AG04449 (cell line): ENCODE measurements at places on chromosomes 2 and 18.
A peak's percentile ranks its signal among the peaks of the same experiment; 100 is the strongest.

DNA sequence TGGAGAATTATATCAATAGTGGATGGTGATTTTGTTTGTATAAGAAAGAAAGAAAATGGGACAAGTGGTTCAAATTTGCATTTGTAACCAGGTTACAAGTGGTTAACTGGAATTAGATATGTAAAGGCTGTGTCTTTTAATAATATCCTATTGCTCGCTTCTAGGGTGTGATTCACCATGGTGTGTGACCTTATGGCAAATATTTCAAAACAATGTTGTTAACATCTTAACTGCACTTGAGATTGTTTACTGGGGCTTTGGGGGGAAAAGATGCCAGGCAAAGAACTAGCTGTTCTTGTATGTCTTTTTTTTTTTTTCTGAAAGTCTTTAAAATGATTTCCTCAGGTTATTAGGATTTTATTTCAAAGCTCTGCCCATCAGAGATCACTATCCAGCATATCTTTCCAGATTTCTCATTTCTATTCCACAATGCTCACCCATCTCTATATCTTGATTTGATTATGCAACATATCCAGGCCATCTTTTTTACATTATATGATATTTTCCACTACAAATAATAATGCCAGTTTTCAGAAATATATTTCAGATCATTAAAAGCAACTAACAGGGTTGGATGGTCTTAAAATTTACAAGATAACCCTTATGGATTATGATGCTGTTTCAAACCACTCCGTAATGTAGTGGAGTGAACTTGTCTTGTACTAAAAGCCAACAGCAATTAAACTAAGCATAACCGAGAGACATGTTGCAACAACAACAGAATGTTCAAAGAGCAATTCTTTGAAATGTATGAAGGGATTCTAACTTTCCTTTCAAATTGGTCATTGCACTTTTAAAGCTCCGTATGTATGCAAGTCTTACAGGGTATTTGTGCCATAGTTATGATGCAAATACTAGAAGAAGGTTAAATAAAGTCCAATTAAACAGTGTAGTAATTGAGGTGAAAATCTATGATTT, 341.5 kb upstream of the ETAA1 start:
- DNase-seq: no peak

- DNase-seq: no peak
Measured at GRCh38 chr18:59686260-59686659, 11.0 kb downstream of the CCBE1 start.

DNA sequence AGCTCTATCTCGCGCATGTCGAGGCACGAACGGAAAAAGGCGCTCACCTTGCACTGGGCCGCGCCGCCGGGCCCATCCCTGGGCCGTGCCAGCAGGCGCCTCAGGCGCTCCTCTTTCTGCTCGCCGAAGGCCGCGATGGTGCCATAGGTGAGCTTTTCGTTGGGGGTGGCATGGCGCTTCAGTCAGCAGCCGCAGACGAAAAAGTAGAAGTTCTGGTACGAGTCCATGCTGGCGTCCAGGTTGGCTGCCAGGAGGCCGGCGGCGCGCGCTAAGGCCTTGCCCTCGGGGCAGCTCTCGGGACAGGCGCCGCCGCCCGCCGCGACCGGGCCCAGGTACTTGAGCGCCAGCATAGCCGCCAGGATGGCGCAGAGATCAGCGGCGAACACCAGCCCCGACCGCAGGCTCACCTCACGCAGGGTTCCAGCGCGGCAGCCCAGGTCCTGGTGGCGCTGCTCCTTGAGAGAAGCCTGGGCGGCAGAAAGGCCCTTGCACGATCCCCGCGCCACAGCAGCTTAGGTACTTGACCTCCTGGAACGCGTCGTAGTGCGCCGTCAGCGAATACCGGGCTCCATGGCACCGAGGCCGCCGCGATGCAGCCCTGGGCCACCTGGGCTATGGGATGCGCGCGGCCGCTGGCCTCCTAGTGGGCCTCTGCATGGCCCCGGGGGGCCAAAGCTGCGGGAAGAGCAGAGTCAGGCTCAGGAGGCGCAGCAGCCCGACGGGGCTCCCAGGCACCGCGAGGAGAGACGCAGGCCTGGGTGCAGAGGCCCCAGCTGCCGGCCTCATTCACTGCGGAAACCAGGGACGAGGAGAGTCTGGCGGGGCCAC, 12.8 kb downstream of the ALPG start:
- no peak for DNase-seq

- no peak for DNase-seq
Measured at GRCh38 chr2:150484006-150484405, 3.5 kb downstream of the RND3 start.

DNA sequence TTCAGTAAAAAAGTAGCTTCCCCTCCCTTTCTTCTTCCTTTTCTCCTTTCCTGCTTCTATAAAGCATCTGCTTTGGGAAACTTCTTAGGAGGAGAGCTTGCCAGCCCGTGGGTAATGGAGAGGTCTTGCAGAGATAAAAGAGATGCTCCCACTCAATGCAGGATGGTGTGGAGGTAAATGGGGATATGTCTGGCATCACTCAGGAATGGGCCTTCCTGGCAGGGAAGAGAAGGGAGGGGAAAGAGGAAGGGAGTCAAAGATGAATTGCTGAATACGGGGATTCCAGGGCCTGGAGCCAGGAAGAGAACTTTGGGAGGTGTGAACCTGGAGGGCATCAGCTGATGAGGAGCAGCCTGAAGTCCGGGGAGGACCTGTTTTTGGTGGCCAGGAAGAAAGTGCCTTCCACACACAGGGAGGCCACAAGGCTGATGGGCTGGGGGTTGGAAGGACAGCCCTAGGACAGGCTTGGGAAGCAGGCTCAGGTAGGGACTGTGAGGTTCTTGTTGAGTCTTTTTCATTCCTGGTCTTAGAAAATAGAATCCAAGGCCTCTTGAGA, 25.2 kb downstream of the IL1B start:
- DNase-seq: no peak

GRCh38 chr2:76731157-76731556, 791.0 kb downstream of the LRRTM4 start:
- no peak for DNase-seq

DNA sequence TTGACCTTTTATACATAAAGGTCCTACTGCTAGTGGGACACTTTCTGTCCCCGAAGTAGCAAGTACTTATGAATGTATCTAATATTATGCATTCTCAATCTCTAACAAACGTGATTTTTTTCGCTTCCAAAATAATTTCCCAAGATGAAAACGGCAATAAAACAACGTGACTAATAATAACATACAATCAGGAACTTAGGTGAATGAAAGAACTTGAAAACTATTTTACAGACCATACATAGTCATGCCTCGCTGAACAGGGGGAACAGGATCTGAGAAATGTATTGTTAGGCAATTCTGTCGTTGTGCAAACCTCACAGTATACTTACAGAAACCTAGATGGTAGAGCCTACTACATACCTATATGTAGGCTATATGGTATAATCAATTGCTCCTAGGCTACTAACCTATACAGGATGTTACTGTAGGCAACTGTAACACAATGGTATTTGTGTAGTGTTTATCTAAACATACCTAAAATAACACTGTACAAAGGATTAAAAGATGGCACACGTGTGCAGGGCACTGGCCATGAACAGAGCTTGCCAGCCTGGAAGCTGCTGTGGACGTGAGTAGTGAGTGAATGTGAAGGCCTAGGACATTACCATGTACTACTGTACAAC, 2.5 kb downstream of the RTN4 start:
- no peak for DNase-seq

DNA sequence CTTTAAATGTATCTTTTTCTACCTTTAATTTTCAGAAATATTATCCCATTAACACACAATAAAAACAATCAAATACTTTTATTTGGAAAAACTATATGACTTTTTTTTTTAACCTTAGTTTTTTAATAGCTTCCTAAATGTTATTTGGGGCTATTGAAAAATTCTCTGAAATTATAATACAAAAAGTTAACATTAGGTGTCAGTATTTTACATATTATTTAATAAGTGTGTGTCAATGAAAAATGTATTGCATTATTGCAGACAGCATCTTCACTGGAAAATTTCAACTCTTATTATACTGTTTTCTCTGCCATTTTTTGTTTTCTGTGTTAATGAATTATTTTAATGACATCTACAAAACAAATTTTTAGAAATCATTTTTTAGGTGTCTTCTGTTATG, 51.1 kb upstream of the ARHGAP15 start:
- no peak for DNase-seq

DNA sequence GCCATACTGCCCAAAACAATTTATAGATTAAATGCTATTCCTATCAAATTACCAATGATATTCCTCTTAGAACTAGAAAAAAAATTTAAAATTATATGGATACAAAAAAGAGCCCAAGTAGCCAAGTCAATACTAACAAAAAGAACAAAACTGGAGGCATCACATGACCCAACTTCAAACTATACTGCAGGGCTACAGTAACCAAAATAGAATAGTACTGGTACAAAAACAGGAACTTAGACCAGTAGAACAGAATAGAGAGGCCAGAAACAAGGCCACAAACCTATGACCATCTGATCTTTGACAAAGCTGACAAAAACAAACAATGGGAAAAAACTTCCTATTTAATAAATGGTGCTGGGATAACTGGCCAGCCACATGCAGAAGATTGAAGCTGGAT, 86.1 kb upstream of the KYNU start:
- DNase-seq: no peak

GRCh38 chr2:169768262-169768995, 30.2 kb upstream of the SSB start:
- DNase-seq: no peak

- DNase-seq: no peak
Measured at GRCh38 chr2:9280224-9280623, 73.6 kb downstream of the ASAP2 start.

GRCh38 chr2:215680605-215681598, 245.0 kb upstream of the FN1 start:
- peak; percentile 77 for DNase-seq

GRCh38 chr2:237449193-237449881, 35.4 kb upstream of the COL6A3 start:
- DNase-seq: no peak

DNA sequence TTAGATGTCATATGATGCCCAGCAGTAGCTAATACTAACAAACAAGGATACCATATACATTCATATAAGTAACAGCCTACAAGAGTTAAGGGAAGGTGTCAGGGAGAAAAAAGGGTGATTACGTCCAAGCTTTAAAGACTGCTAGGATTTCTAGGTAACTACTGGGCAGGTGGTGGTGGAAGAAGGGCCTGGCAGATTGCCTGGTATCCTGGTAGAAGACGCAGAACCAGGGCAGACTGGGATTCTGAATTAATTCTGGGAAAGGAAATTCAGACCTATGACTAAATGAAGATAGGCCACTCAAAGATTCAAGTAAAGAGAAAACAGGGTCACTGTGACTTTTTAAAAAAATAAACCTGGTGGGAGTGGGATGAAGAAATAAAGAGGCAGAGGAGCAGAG, 31.9 kb downstream of the NDUFA10 start:
- no peak for DNase-seq

DNA sequence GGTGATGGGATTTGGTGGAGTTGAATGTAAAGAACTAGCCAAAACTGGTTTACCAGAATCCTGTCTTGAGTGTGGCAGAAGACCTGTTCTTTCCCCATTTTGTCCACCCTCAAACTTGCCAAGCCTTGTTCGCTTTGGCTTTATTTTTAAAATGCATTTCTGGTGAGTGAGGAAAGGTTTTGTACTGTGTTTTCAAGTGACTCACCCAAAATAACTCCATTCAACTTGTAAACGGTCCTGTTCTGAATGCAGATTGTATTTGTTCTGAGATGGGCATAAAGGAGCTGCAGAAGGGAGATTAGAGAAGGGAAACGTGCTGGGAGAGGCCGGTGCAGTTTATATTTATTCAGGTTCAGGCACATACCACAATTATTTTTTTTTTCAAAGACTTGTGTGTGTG, 5.3 kb upstream of the ITPRID2 start:
- DNase-seq: no peak

GRCh38 chr2:197571627-197572271, 55.9 kb downstream of the MOB4 start:
- DNase-seq: no peak

DNA sequence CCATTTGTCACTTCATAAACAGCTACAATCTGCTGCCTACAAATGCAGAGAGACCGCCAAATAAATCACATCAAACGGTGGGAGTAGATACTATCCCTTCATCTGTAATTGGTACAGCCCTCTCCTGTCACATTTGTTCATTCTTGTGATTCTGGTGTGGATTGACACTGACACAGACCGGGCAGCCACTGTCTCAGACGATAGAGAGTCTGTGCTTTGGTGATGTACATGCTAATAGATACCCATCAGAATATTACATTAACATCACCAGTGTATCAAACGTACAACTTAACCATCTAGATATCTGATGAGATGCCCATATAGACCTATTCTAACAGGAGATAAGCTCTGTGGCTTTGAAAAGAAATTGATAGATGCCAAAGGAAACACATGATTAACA, 419.7 kb upstream of the ZEB2 start:
- no peak for DNase-seq

GRCh38 chr2:210833403-210833802, 277.0 kb downstream of the CPS1 start:
- no peak for DNase-seq

- no peak for DNase-seq
Measured at GRCh38 chr2:196884368-196884767, 42.1 kb downstream of the PGAP1 start.

DNA sequence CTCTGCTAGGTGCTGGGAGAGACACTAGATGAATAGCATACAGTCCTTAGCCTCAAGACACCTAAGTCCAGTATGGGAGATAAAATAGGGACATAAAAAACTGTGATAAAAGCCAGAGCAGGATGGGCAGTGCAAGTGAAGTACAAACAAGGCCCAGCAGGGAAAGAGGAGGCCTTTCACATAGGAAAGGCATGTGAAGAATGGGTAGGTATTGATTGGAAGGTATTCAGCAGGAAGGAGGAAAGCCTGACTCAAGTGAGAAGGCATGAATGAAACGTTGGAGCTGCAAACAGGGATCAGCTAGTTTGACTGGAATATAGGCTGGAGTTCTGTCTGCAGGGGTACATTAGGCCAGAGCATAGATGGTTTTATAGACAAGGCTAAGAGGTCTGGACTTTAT, 11.0 kb upstream of the CXCR4 start:
- no peak for DNase-seq

- no peak for DNase-seq
Measured at GRCh38 chr2:200575957-200576356, 9.9 kb upstream of the AOX1 start.

DNA sequence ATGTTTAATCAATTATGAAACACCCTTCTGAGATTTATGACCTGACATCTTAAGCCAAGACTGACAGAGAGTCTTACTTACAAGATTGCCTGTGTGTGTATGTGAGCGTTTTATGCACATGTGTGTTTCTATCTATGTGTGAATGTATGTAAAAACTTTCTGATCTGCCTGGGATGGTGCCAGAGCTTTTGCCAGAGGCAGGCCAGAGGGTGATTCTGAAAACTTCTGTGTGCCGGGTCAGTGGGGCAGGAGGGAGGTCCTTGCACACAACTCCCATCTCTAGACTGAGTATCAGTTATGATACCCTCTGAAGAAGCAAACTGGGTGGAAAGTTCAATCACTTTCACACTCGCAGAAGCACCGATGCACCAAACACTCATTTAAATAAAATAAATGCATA, 335.0 kb upstream of the NT5C1B start:
- DNase-seq: no peak
